ENCODE measurements at places on chromosomes 16 and 17.

DNA sequence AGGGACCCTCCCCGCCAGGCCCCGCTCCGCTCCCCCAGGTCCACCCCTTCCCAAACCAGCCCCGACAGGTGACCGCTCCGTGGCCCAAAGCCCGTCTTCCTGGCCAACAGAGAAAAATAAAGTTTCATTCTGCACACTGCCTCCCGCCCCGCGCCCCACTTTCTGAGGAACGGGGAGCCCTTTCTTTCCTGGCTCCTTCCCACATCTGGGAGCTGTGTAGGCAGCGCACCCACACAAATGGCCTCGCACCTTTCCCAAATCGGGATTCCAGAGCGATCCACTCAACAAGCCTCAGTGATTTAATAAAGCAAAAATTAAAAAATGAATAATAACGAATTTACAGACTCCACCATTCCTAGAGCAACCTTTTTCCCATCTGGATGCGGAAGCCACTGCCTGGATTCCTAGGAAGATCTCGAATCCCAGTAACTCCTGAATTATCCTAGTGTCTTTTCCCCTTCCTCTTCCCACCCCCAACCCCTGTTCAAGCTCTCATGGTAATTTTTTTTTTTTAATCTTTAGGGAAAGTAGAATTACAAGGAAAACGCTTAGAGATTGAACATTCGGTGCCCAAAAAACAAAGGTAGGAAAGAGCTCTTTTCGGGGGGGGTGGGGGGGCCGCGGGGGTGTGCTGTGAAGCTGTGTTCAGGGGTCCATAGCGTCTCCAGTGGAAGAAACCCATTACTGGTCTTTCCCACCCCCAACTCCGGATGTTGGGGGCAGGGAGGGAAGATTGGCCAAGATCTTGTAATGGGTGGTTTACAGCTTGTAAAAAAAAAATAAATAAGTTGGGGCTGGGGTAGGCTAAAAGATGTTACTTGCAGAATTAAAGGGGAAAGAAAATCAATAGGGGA lies 1.6 kb downstream of the IGF2BP1 start:
- DNase-seq = no peak

GRCh38 chr16:2980227-2981176 lies at the start of gene PKMYT1:
Gene PKMYT1, minus strand, starts transcription at chr16:2980446. Its CDS starts 789 bp downstream, at chr16:2979657.
- peak; percentile 93 for DNase-seq

- no peak for DNase-seq
These were observed 67.2 kb upstream of the GNG13 start for GRCh38 chr16:867421-868385.

- no peak for DNase-seq
These were observed 16.8 kb downstream of the GUCY2D start for GRCh38 chr17:8019166-8019565.

GRCh38 chr17:47707056-47707804 lies 13.3 kb downstream of the TBKBP1 start:
- no peak for DNase-seq

DNA sequence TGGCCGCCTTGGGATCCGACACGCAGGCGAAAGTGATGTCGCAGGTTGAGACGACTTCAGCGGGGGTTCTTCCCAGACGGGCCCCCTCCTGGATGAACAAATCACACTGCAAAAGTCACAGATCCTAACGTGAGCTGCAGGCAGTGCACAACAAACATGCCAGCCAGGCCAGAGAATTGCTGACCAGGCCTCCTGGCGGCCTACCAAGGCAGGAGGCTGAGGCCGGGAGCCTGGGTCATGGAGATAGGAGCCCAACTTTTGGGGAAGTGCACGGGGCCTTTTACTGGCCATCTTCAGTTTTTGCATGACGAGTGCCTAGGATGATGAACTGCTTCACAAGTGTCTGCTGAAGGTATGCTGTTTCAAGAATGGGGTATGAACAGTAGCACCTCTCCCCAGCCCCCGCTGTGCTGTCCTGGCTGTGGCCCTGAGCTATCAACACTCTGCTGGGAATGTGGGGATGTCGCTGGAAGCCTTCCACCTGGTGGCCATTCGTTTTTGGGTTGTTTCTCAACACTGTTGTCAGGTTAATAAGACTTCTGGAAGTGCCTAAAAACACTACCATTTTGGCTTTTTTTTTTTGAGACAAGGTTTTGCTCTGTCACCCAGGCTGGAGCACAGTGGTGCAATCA lies 12.2 kb upstream of the ROGDI start:
- DNase-seq = no peak

DNA sequence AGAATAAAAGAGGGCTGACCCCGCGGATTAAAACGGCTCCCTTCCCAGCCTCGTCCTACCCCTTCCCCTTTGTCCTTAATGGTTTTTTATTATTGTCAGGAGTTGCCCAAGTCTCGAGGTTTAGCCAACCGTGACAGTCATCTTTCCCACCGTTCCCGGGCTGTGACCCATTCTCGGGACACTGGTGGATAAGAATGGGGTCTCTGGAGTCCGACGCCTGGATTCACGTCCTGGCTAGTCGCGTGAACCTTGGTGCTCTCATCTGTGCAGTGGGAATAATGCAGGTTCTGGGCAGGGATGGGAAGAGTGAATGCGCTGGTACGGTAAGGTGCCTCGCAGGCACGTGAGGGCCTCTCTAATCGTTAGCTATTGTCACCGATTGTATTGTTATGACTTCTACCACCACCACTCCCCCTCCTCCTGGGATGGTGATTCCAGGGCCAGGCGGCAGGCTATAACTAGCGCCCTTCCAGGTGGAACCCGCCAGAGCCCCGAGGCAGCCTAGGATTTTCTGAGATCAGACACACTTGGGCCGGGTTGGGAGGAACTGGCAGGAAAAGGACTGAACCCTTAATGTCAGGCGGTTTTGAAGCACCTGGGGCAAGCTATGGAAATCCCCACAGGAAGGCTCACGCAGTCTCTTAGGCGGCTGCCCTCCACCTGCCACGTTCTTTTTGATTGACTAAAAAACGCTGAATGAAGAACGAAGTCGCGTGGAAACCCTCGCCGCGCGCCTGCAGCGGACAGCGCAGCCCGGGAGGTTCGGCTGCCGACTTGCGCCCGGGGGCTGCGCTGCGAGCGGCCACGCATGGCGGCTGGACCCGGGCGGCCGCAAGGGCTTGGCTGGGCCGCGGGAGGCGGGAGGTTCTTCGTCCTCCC lies 2.7 kb downstream of the HS3ST3B1 start:
- no peak for DNase-seq

- peak; percentile 73 for DNase-seq
These were observed 74.0 kb downstream of the SEC14L1 start for GRCh38 chr17:77214743-77215142.

Measured in adrenal gland (tissue), 19 donors.